ENCODE measurements at places on chromosomes 5 and 9.
A peak's percentile ranks its signal among the peaks of the same experiment; 100 is the strongest.

GRCh38 chr5:98474782-98475181, 298.7 kb upstream of the RGMB start:
- no peak for DNase-seq

DNA sequence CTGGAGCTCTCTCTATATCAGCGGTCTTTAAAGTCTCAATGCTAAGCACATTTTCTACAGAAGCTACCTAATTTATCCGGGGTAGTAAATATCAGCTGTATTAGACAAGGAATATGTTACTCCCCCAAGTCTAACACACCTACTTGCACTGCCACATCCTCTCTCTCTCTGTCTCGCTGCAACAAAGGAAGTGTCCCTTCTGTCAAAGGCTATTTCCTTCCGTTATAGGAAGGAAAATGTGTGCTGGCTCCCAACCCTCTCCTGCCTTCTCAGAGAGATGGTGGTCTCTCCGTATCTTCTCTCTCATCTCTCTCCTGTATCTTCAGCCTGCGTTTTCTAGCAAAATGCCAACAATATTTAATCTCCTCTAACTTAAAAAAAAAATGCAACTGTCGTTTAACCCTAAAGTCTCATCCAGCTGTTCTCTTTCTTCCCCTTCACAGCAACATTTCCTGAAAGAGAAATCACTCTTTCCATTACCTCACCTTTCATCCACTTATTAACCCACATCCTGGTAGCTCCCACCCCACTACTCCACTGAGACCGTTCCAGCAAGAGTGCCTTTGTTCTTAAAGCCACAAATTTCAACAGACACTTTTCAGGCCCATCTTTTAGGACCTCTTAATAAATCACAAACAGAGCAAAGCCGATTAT, 2.3 kb downstream of the TTF1 start:
- DNase-seq = peak; percentile 7

- DNase-seq = no peak
Observed at GRCh38 chr9:130912932-130913598, 16.5 kb upstream of the QRFP start.

GRCh38 chr9:91034521-91034920, 232.9 kb downstream of the SYK start:
- no peak for DNase-seq

DNA sequence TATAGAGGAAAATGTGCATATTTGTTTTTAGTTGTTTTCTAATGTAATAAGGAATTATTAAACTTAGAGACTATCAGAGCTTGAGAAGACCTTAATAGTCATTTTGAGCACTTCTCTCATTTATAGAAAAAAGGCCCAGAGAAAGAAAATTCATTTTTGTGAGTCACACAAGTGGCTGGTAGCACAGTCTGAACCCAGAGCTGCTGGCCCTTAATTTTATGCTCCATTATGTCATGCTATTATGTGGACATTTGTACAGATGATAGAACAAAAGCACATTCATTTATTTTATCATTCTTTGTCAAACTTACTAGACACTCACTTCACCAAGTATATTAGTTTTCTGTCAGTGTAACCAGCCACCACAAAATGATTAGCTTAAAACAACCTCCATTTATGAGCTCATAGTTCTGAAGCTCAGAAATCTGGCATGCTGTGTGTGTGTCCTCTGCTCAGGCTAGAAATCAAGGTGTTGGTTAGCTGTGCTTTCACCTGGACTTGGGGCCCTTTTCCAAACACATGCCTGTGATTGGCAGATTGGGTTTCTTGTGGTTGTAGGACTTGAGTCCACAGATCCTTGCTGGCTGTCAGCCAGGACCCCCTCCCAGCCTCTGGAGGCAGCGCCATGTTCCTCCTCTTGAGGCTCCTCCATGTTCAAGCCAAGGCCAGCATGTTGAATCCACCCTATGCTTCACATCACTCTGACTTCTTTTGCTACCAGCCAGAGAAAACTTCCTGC, 188.9 kb downstream of the ARHGAP26 start:
- DNase-seq = no peak

GRCh38 chr5:143029293-143029692, 259.1 kb downstream of the ARHGAP26 start:
- no peak for DNase-seq

GRCh38 chr5:27129926-27130325, 91.5 kb upstream of the CDH9 start:
- no peak for DNase-seq

GRCh38 chr5:67552773-67553172, 356.2 kb upstream of the CD180 start:
- no peak for DNase-seq

- no peak for DNase-seq
Observed at GRCh38 chr5:139710319-139711066, 62.3 kb downstream of the CXXC5 start.

DNA sequence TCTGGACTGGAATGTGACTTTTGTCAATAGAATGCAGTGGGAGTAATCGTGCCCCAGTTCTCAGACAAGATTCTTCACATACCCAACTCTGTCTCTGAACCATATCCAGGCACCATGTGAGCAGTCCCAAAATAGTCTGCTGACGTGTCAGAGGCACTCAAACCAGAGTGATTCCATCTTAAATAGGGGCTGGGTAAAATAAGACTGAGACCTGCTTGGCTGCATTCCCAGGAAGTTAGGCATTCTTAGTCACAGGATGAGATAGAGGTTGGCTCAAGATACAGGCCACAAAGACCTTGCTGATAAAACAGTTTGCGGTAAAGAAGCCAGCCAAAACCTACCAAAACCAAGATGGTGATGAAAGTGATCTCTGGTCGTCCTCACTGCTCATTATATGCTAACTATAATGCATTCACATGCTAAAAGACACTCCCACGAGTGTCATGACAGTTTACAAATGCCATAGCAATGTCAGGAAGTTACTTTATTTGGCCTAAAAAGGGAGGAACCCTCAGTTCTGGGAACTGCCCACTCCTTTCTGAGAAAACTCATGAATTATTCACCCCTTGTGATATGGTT, 16.9 kb upstream of the PLCXD3 start:
- no peak for DNase-seq

- DNase-seq = no peak
Observed at GRCh38 chr5:167479779-167480178, 811.7 kb upstream of the WWC1 start.

GRCh38 chr5:64295101-64295500, 129.5 kb downstream of the RNF180 start:
- DNase-seq = no peak

DNA sequence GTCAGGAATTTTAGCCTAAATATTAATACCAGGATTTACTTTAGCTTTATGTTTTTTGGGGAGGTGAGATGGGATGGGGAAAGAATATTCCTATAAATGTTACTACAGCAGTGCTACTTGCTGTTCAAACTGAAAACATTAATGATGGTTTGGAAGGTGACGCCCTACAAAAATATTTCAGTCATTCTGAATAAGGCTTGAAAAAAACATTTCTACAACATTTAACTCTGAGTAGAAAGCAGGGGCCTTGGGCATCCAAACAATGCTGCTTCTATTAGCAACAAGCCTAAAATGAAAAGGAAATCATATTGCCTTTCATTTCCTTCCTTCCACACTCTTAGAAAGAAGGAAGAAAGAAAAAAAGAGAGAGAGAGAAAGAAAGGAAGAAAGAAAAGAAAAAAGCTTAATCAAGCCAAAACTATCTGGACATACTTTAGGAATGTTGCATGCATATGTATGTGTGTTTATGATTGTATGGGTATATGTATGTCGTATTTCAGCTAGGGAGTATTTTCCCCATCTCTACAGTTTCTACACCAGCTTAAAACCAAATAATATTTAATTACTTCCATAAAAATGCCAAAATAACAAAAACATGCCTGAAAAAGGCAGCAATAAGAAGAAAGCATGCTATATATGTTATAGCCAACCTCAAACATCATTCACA, 16.3 kb upstream of the DAB2 start:
- DNase-seq = no peak

GRCh38 chr5:112921026-112921832, 798 bp downstream of the REEP5 start:
- DNase-seq = peak; percentile 60

DNA sequence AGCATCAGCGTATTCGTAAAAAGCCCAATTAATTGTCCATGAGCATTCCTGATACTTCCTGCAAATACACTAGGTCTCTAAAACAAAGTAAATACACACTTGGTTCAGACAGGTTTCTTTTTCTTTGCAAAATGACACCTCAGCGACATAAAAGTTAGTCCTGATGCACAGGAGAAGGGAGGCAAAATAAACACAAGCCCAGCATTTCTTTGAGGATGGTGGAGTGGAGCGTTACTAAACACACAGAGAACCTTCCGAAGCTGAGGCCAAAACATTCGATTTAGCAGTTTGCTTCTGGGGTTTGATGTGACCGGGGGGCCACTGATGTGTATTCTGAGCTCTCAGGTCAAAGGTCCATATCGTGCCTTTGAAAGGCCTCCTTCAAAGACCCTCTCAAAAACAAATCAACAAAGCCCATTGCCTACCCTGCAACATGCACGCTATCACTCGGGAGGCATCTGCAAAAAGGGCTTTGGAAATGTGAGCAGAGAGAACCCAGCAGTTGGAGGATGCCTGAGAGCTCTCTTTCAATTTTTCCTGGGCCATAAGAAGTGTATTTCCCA, 268.4 kb upstream of the PANK3 start:
- no peak for DNase-seq

GRCh38 chr5:176543428-176544182, 5.5 kb upstream of the CDHR2 start:
- DNase-seq = peak; percentile 80

DNA sequence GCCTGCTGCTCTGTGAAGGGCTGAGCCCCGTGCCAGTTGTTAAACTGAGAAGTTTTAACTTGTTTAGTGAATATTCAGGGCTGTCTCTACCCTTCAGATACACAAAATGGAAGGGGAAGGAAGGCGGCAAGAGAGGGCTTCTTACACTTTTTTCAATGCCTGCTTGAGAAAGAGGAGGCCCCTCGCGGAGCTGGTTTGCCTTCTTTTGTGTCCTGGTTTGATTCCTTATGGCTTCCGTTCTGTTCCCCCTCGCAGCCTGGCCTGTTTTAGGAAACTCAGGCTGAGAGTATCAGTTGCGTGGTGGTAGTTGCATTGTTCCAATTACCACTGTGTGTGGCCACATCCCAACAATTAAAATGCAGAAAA, 1.0 kb downstream of the FAM53C start:
- DNase-seq = peak; percentile 22

DNA sequence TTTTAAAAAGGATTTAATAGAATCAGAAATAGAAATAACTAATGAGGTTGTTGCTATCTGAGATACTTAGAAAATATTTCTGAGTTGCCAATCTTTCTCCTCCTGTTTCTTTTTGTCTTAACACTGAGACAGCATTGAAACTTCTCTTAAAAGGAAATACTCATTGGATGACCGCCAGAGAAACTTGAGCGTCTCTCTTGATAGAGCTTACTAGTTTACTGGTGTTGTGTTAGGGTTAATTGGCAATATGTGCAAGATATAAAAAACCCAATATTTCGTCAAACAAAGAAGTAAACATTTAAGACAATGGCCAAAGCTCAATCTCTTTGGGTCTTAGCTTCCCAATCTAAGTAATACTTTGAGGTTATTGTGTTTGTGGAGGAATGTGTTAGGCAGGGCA, 176.4 kb upstream of the CHD1 start:
- peak; percentile 9 for DNase-seq

GRCh38 chr9:122281368-122281767, 16.7 kb downstream of the MRRF start:
- no peak for DNase-seq

Measured in hematopoietic multipotent progenitor cell treated with erythropoietin and hydrocortisone succinate and interleukin-3 and kit ligand, for 8 days (in vitro differentiated cells).